ENCODE measurements at places on chromosomes 3 and 15.

DNA sequence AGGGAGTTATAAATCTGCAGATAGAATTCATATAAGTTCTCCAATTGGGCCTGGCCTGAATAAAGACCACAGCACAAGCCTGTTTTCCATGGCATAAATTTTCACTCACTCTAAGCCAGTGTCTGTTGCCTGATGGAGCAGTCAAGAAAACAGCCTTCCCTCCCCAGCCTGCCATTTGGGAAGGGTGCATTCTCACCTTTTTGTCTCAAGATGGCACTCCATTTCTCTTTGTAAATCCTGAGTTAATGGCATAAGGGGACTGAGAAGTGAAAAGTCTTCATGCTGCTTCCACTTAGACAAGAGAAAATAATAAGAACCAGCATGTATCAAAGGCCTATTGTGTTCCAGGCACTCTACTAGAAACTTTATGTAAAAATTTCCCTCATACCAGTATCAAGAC lies 115.6 kb upstream of the MANF start:
- no peak for DNase-seq

GRCh38 chr15:26129852-26130251 lies 266.7 kb upstream of the ATP10A start:
- DNase-seq, result no peak

- no peak for DNase-seq
Observed at GRCh38 chr3:150303768-150304167, 104.3 kb upstream of the TSC22D2 start.

GRCh38 chr3:126245811-126246727 lies 65.7 kb upstream of the ALDH1L1 start:
- DNase-seq, result no peak

GRCh38 chr3:38260474-38260873 lies 5.1 kb upstream of the SLC22A13 start:
- no peak for DNase-seq

- no peak for DNase-seq
Observed at GRCh38 chr15:31296646-31297574, 29.7 kb upstream of the KLF13 start.

GRCh38 chr3:87920549-87920948 lies 138.3 kb downstream of the CGGBP1 start:
- no peak for DNase-seq
